ENCODE measurements at places on chromosomes 4 and X. TPM values are rescaled to one million over a fixed set of nuclear protein-coding genes. Genes with fewer than 3 reads are reported as not detected.

SUPT20HL2 gene
- total RNA-seq: not detected

DNA sequence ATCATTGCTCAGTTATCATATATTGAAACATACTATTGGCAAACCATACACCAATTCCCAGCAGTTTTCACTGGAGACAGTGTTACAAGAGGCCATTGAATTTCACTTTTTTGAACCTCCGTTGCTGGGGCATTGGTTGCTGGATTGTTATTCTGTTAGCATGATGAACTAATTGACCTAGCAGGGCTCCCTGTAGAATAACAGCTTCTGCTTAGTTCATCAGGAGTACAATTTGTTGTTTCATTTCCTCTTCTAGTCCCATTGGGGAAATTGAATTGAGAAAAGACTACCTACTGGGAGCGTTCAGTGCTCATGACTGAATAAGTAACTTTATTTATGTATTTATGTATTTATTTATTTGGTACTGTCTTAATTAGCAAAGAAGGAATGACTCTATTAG is 151.6 kb downstream of the SLIT2 start:
- DNase-seq: no peak
- no peaks in the 10 kb centered on the region for H3K36me3 ChIP-seq
- H3K4me3 ChIP-seq: no peak overlapping the region

DNA sequence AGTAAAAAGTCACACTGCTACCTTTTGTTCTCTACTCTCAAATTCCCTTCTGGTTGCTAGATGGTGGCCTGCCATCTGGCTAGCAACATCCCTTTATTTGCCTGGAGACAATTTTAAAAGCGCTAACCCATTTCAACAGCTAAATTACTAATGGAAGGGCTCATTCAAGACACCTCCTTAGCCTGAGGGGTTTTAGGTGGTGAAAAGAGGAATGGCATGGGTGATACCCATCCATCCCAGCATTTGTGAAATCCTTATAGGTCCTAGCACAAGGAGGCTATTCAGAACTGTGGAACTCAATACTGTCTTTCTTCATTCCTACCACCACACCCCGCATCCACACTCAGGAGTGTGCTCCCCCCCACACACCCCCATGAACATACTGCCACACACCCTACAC is 33.5 kb downstream of the ARHGEF9 start:
- no peak for DNase-seq
- no peaks in the 10 kb centered on the region for H3K27me3 ChIP-seq
- no peak overlapping the region for H3K27ac ChIP-seq
- H3K4me1 ChIP-seq: peaks cover 31% of the 10 kb centered on the region
- H3K4me3 ChIP-seq: no peak overlapping the region
- peaks cover 6% of the 10 kb centered on the region for H3K36me3 ChIP-seq

- no peak overlapping the region for H3K4me3 ChIP-seq
- DNase-seq: no peak
- no peaks in the 10 kb centered on the region for H3K4me1 ChIP-seq
- no peaks in the 10 kb centered on the region for H3K36me3 ChIP-seq
- H3K27me3 ChIP-seq: no peaks in the 10 kb centered on the region
Measured at GRCh38 chr4:153987291-153987690, 198.4 kb upstream of the SFRP2 start.

DNA sequence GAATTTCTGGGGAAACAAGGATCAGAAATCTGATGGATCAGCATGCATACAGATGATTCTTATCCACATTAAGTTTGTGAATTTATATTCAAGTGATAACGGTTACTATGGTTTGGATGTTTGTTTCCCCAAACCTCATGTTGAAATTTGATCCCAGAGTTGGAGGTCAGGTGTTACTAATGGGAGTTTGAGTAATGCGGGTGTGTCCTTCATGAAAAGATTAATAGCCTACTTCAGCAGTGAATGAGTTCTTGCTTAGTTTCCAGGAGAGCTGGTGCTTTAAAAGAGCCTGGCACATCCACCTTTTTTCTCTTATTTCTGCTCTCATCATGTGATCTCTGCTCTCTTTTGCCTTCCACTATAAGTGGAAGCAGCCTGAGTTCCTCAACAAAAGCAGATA is 712.4 kb downstream of the IL1RAPL1 start:
- H3K27me3 ChIP-seq: no peaks in the 10 kb centered on the region
- no peak for DNase-seq
- H3K4me3 ChIP-seq: no peak overlapping the region
- H3K27ac ChIP-seq: no peak overlapping the region

DNA sequence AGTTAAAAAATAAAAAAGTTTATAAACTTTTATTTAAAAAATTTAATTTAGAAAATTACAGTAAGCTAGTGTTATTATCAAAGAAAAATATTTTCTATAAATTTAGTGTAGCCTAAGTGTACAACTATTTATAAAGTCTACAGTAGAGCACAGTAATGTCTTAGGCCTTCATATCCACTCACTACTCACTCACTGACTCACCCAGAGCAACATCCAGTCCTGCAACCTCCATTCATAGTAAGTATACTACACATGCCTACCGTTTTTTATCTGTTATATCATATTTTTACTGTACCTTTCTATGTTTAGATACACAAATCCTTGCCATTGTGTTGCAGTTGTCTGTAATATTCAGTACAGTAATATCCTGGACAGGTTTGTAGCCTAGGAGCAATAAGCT is 129.0 kb upstream of the FAM47B start:
- H3K27ac ChIP-seq: no peak overlapping the region
- H3K4me3 ChIP-seq: no peak overlapping the region
- H3K4me1 ChIP-seq: no peaks in the 10 kb centered on the region
- no peaks in the 10 kb centered on the region for H3K27me3 ChIP-seq

- no peak for DNase-seq
- H3K4me1 ChIP-seq: no peaks in the 10 kb centered on the region
- H3K27me3 ChIP-seq: no peaks in the 10 kb centered on the region
- no peak overlapping the region for H3K27ac ChIP-seq
- no peaks in the 10 kb centered on the region for H3K36me3 ChIP-seq
- H3K4me3 ChIP-seq: no peak overlapping the region
Measured at GRCh38 chrX:115949900-115950822, 220.4 kb upstream of the AGTR2 start.
